ENCODE measurements at places on chromosomes 11 and 22.

DNA sequence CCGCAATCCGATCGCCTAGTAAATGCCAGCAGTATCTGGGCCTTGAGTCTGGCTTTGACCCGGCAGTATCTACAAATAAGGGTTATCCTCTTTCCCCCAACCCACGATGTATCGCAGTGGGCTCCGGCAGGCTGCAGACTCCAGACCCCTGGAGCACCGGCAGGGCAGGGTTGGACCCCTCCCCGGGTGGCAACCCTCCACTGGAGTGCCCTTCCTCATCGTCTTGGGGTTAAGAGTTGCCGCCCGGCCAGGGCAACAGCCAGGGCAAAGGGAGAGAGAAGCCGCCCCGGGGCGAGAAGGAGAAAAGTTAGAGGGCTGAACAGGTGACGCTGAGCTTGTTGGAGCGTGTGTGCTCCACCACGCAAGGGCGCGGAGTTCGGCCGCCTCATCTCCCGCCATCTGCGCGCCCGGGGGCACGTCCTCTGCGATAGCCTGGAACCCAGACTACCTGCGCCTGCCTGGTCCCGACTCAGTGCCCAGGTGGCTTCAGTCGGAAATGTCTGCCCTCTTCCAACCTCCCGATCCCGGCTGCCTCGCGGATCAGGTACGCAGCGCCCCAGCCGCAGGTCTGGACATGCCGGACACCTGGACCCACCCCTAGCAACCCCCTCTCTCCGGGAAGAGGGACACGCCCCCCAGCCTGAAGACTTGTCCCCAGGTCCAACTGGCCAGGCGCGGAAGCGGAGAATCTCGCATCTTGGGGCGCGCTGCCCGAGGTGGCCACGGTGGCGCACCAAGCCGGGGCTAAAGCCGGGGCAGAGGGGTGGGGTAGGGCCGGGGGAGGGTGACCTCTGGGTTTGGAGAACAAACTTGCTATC, 1.2 kb downstream of the DSCAML1 start:
- no peak for DNase-seq

- DNase-seq = no peak
Measured at GRCh38 chr11:46625406-46625805, 8.1 kb downstream of the ATG13 start.

DNA sequence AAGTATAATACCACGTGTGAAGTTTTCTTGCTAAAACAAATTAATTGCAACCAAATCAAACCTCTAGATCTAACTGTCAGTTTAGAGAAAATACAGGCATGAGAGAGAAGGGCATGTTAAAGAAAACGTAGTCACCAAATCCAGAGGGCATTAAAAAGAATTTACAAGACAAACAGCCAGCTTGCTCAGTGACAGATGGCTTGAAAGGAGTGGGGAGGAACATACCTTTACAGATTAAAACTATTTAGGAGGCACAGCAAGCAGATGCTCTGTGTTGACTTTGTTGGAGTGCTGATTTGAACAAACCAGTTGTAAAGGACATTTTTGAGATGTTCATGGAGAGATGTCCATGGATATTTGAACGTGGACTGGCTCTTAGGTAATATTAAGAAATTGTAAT, 96.9 kb downstream of the ATXN10 start:
- DNase-seq = no peak

DNA sequence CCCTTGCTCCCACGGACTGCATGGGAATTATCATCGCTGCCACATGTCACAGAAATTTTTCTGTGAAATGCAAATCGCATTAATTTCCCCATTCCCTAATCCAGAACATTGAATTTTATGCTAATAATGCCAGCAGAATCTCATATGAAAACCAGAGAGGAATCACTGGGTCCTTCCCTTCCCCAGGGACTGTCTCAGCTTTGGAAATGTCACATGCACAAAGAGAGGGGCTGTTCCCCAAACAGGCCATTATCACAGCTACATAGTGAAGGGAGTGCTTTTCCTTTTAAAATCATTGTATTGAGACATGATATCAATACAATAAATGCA, 954.5 kb downstream of the BRD1 start:
- DNase-seq = no peak

GRCh38 chr11:36268337-36268985, 20.8 kb downstream of the COMMD9 start:
- DNase-seq = no peak

DNA sequence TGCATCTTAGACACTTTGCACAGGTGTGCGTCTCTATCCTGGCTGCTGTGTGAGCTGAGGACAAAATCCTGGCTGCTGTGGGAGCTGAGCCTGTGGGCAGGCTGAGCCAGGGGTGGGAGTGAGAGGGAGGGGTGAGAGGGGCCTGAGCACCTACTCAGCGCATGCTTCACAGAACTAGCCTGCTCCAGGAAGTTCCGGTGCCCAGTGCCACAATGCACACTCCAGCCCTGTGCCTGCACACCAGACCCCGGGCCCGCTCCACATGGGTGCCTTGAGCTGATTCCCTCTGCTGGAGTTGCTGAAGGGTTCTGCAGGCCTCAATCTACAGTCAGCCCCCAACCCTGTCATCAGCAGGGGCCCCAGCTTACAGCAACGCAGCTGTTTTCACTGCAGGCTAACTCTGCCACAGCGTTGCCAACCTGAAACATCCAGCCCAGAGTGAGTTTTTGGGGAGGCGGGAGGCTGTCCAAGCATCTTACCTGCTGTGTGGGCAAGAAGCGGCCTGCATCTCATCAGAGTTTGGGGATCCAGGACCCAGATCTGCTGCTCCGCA, 1377.9 kb downstream of the TBC1D22A start:
- DNase-seq = no peak

GRCh38 chr11:132101881-132102280, 731.5 kb downstream of the NTM start:
- no peak for DNase-seq

DNA sequence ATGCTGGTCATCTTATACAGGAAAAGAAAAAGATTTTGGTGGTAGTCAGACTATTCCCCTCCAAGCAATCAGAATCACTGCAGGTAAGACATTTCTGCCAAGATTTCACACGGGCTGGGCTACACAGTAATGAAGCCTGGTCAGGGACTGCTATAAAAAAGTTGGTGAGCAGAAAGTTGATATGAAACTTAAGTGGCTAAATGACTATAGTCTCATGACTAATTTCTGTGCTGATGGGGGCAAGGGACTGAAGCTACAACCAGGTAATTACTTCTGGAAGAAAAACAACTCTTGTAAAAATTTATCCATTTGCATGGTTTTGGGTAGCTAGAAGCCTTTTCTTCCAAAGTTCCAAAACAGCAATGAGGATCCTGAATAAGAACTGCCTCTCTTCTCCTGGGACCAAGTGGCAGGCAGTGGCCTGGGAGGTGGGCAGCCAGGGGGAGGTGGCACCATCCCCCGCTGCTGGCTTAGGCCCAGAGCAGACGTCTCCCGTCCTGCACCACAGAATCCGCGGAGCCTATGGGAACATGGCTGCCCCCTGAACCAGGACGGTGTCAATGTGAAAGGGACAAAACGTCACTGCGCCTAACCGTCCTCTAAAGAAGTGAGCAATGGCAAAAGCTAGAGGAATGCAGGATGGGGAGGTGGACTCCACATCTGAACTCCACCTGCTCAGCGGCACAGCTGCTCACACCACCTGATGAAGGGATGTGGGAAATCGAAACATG, 122.6 kb upstream of the LMO1 start:
- no peak for DNase-seq

DNA sequence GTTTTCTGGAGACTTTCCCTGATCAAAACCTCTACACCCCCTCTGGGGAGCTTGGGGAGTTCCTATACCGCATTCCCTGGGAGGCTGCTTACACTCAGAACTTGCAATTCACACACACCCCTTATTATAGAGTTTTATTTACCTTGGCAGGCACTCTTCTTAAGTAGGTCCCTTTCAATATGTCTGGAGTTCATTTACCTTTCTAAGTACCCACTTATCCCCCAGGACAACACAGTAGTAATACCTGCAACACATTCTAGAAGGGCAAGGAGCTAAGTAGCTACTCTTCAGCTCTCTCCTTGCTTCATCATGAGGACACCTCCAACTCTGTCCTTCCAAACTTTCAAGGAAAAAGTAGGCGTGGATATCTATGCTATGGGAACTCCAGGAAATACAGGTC, 127.8 kb upstream of the ANO3 start:
- DNase-seq = no peak

DNA sequence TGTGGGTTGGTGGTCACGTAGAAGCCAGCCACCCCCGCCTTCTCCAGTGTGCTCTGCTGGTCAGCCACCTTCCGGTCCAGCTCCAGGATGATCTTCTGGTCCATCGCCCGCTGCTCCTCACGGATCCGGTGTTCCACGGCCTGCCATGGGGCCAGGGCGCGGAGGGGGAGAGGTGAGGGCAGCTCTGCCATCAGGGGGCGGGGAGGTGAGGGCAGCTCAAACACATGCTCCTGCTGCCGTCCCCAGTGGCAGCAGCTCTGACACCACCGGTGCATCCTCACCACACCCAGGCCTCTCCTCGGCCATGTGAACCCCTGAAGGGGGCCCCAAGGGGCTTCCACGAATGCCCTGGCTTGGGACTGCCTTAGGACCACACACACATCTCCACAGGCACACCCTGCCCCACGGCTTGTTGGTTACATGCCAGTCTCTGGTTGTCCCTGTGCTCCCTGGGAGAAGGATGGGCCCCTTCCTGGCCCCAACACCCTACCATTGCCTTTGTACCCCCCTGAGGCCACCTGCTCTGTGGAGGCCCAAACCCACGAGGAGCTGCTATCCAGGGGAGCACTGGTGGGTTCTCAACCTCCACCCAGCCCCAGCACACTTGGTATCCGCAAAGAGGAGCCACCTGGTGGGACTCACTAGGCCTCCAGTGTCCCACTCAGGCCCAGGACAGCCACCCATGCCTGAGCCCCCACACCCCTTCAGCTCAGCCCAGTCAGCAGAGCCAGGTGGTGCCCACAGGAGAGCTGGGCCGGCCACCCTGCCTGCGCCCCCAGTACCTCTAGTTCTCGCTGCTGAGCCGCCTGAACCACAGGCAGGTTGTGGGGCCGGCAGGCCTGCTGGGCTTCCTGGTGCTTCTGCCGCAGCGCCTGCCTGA, 4.3 kb downstream of the DGCR6L start:
- DNase-seq = no peak

GRCh38 chr11:57622263-57622662, 24.8 kb downstream of the SERPING1 start:
- no peak for DNase-seq

- DNase-seq = no peak
Measured at GRCh38 chr11:103958475-103959215, 77.8 kb upstream of the DDI1 start.

- peak; percentile 10 for DNase-seq
Measured at GRCh38 chr11:88523386-88524071, 186.0 kb upstream of the CTSC start.

GRCh38 chr22:47210112-47210657, 447.7 kb downstream of the TBC1D22A start:
- no peak for DNase-seq

DNA sequence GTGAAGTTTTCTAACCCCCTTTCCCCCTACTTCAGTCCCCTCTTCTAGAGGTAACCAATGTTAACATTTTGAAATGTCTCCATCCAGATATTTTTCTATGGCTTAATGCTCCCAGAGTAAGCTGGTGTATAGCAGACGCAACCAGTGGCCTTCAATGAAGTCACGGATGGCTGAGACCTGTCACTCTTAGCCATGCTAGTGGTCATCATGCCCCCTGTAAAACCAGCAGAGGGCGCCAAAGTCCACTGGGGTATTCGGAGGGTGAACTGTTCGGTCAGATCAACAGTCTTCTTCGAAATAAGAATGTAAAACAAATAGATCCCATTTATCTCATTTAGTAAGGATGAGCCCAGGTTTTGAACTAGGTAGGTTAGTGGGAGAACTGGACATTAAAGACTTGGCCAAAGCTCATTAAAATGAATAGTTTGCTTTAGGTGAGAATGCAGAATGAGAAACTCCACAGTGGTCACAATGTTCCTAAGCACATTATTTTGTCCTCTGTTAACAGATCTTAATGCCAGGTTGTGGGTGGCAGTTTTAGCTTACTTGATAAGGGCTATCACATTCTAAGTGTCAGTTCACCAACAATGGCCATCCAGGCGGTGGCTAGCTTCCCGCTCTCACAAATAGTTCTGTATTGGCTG, 8.6 kb upstream of the MMP8 start:
- peak; percentile 74 for DNase-seq

GRCh38 chr11:128148208-128148607, 439.1 kb downstream of the ETS1 start:
- no peak for DNase-seq

GRCh38 chr11:102322560-102322959, 5.3 kb downstream of the BIRC3 start:
- DNase-seq = no peak

DNA sequence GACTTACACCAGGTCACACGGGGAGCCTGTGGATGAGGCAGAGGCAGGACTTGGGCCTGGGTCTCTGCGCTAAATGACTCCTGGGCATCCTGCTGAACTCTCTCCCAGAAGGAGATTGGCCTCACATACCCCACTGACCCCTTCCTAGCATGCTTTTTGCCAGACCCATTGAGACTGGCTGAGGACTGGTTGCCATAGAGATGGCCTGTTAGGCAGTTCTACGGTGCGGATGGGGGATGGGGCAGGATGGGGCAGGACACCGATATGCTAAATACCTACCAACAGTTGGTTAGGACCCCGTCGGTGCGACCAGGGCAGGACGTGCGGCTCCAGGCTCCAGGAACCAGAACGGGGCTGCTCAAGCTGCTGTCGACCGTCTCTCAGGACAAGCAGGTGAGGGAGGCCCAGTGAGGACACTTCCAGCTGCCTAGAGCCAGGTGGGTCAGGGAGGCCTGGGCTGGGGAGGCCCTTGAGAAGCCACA, at the start of gene TSGA10IP:
TSS of gene TSGA10IP (plus strand) at position 51 of the 482 bp plus-strand sequence. CDS start at position 247, 196 bp downstream.
- no peak for DNase-seq

- DNase-seq = no peak
Measured at GRCh38 chr22:44396021-44396726, 83.4 kb upstream of the SHISAL1 start.

- no peak for DNase-seq
Measured at GRCh38 chr11:33321422-33321821, 64.2 kb downstream of the HIPK3 start.

DNA sequence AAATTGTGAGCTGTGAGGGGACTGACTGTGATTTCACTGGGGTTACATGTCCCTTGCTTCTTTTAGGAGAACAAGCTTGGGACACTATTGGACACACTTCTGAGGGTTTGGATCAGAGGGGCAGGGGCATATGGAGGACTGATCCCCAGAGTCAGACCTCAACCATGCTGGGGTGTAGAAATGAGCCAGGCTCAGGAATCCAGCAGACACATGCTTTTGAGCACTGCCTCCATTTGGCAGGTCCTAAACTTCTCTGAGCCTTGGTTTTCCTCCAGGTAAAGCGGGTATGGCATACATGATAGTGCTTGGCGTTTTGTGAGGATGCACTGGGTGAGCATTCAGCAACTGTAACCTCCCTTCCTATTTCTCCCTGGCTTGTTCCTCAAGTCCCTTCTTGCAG, 74.7 kb downstream of the ADAMTS15 start:
- no peak for DNase-seq

- DNase-seq = no peak
Measured at GRCh38 chr11:97610000-97610399, 1220.2 kb downstream of the JRKL start.

GRCh38 chr11:34789196-34789834, 126.9 kb downstream of the APIP start:
- DNase-seq = no peak
